ENCODE measurements at places on chromosomes 12 and 14.

- DNase-seq, result no peak
These were observed 274.2 kb downstream of the SUDS3 start for GRCh38 chr12:118650586-118650960.

GRCh38 chr12:93229494-93230325, 148.0 kb upstream of the NUDT4 start:
- no peak for DNase-seq

DNA sequence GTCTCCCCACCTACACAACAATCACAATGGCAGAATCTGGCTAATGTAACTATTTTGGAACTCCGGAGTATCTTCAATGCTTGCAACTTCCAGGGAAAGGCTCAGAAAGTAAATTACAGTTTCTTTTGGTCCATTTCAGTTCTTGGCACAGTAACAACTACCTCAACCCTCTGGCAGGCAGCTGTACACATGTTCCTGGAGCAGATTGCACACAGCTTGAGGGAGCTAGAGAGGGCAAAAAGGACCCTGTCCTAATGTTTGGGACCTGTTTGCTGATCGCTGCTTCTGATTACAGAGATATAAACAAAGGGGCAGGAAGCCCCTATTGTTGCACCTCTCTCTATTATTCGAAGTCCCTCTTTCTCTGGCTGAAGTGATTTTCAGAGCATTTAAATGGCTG, 35.2 kb upstream of the SLC38A1 start:
- no peak for DNase-seq

DNA sequence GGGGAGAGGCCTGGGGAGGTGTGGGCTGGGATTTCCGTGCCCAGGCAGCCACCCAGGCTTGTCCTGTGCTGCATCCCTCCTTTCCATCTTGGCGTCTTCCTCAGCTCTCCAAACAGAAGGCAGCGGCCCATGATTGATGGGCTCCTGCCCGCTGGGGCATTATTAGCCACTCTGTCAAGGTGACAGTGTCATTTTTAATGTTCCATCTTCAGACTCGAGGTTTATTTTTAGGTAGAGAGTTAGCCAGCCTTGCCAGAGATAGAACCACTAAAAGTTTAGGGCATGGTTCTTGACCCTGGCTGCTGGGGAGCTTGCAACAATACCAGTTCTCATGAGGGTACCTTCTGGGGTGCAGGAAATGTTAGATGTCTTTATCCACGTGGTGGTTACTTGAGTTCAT, 90.1 kb downstream of the AACS start:
- no peak for DNase-seq

DNA sequence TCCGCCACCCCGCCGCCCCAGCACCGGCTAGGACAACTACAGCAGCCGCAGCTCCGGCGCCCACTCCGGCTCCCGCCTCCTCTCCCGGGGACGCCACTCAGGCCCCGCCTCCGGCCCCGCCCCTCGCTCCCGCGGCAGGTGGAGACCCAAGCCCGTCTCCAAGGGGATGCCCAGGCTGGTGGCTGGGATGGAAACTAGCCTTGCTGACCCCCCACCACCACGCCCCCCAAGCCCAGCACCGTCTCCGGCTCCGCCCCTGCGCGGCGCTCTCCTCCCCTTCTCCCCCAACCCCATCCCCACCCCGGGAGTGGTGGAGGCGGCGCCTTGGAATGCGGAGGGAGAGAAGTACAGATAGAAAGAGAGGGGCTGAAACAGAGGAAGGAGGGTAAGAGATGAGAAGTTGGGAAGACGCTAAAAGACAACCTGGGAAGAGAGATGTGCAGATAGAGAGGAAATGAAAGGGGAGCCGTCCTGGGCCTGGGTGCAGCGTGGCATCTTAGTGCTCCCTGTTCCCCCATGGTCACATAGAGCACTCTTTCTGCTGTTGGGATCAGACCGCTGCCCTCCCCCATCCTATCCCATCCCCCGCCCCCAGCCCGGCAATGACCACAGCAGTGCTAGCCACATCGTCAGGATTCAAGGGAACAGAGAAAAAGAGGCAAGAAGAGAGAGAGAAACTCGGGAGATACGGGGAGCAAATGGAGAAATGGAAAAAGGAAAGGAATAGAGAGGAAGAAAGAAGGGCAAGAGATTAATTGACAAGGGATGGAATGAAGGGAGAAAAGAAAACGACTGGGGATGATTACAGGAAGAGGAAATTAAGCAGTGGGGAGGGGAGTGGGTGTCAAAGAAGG, at the start of gene ITGA7:
Gene ITGA7 (minus strand): TSS at position 64 of the 854 bp plus-strand sequence. CDS start 222 bp downstream, outside the sequence.
- peak; percentile 52 for DNase-seq

GRCh38 chr12:14399871-14400270, 34.4 kb downstream of the ATF7IP start:
- peak; percentile 45 for DNase-seq

GRCh38 chr12:116958402-116959197, 47.9 kb downstream of the FBXW8 start:
- no peak for DNase-seq

GRCh38 chr12:32104572-32105355, 1.9 kb upstream of the BICD1 start:
- no peak for DNase-seq

DNA sequence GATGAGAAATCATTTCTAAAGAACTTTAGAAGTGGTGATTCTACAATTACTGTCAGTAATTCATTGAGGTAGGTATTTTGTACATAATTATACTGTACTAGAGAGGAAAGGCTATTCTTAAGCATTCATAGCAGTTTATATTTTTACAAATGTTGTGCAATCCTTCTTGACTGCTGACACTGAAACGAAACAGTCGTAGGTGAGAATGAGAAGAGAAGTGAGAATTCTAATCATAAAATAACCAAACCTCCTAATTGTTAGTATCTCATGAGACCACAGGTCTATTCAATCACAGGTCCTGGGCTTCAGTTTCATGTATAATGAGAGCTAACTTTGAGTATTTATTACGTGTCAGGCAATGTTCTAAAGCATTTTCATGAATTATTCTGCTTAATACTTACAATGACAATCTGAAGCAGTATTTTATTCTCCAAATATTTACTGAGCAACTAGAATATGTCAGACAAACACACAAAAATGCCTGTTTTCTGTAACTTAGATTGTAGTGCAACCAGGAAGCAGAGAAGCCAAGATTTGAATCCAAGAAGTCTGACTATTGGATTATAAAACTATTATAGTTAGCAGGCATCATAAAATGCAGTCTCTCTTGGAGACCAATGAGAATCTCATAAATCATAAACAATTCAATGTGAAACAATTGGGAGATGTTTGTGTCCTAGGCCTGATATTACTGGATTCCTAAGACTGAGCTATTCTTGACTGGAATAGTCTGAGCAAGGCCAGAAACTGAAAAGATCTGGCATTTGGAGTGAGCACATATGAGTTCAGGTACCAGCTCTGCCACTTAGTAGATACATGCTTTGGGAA, 24.3 kb downstream of the RERG start:
- DNase-seq, result no peak

GRCh38 chr12:53295891-53296219, 513 bp downstream of the PFDN5 start:
- no peak for DNase-seq

- no peak for DNase-seq
These were observed 39.6 kb downstream of the TEAD4 start for GRCh38 chr12:2998789-2999264.

GRCh38 chr14:75013290-75013689, 10.6 kb downstream of the EIF2B2 start:
- DNase-seq, result no peak

DNA sequence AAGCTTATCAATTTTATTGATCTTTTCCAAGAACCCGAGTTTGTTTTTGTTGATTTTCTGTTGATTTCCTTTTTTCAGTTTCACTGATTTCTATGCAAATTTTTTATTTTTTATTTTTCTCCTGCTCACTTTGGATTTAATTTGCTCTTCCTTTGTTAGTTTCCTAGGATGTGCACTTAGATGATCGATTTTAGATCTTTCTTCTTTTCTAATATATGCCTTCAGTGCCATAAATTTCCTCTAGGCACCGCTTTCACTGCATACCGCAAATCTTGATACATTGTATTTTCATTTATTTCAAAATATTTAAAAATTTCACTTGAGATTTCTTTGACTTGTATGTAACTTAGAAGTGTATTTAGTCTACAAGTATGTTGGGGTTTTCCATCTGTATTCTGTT, 9.5 kb downstream of the TOGARAM1 start:
- DNase-seq, result no peak

GRCh38 chr12:117155278-117156060, 34.8 kb downstream of the FBXO21 start:
- peak; percentile 47 for DNase-seq

DNA sequence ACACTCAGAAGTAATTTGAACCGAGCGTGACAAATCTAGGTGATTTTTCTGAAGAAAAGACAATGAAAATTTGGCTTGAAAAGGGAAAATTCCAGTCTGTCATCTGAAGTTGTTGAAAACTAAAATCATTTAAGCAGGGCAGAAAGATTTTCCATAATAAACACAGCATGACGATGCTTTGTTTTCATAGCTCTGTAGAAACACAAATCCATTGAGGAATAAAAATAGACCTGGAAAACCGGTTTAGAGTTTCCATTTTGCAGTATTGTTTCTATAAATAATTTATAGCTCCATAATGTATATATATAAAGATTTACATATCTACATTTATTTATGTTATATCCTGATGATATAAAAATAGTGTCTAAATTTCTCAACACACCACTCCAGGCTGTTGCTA, 1918.5 kb upstream of the FLRT2 start:
- DNase-seq, result no peak

GRCh38 chr12:49961111-49961922, at the start of gene AQP5:
AQP5 (plus strand) TSS chr12:49961872; CDS start chr12:49962018, 146 bp downstream.
- DNase-seq, result no peak

GRCh38 chr14:101028971-101029667, 125.6 kb upstream of the RTL1 start:
- DNase-seq, result no peak

DNA sequence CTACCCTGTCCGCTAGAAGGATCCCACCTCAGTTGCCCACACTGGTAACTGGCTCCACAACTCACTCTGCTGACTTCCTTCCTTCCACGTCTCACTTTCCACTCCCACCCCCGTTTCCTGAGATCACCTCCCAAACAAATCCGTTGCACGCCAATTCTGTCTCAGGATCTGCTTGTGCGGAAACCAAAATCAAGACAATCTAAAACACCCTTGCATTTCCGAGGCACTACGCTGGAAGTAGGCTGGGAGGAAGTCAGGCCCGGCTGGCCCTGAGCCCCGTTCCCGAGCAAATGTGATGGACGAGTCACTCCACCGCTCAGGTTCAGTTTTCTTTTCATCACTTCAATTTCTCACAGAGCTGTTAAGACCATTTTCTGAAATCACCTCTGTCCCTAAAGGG, 23.1 kb downstream of the ABCB9 start:
- no peak for DNase-seq

DNA sequence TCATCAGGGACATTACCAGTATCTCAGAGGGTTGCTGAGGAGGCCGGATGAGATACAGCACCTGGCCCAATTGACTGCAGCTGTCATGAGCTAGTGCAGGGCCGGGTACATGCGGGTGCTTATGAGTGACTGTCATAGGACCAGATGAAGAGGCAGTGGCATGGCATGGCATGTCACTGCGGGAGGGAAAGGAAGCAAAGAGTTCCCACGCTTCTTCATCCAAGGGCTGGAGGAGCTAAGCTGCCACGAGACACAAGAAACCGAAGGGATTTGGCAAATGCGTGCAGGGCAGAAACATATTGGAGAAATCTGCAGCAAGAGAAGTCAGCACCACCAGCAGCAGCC, 10.7 kb upstream of the GPX2 start:
- no peak for DNase-seq

- DNase-seq, result no peak
These were observed 2.6 kb downstream of the MYF6 start for GRCh38 chr12:80709811-80710726.

- DNase-seq, result peak; percentile 8
These were observed 771 bp upstream of the AVPR1A start for GRCh38 chr12:63151623-63152320.

- DNase-seq, result no peak
These were observed 670 bp upstream of the PSMA3 start for GRCh38 chr14:58243790-58244555.

DNA sequence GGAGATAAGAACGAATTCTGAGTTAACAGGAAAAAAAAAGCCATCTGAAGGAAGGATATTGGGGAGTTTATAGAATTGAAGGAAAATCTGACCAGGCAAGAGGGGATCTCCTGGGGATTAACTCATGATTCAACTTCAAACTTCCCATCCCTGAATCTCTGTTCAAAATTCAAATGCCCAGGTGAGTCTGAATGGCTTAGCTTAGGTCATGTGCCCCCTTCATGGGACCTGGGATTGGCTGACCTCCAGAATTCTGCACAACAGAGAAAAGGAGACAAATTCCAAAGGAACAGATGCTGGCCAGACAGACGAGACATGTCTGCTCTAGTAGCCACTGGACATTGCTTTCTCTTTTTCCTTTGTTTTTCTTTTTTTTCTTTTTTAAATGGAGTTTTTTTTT, 26.2 kb upstream of the TMED10 start:
- no peak for DNase-seq

- DNase-seq, result no peak
These were observed 185.8 kb downstream of the STXBP6 start for GRCh38 chr14:24863968-24864684.

GRCh38 chr12:93868771-93869170, 191.6 kb downstream of the CRADD start:
- no peak for DNase-seq

GRCh38 chr14:96338551-96338950, 24.6 kb downstream of the ATG2B start:
- DNase-seq, result no peak

- no peak for DNase-seq
These were observed 8.2 kb downstream of the DMAC2L start for GRCh38 chr14:50320283-50320682.

- DNase-seq, result no peak
These were observed 105.4 kb downstream of the FUT8 start for GRCh38 chr14:65517635-65518542.

DNA sequence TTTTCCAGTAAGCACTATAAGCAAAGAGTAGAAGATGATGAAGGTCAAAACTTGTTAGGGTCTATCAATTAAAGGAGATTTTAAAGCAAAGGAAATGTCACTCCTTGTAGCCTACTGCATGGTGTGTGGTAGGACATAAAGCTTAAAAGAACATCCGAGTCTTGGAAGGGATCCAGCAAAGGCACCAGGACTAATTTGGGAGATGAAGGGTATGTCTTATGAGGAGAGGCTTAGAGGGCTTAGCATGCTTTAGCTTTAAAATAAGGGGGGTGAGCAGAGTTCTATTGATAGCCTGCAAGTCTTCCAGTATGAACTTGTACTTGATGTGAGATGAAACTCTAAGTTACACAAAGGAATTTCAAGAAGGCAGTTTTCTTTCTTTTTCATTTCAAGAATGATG, 11.8 kb upstream of the MYBPC1 start:
- DNase-seq, result no peak

DNA sequence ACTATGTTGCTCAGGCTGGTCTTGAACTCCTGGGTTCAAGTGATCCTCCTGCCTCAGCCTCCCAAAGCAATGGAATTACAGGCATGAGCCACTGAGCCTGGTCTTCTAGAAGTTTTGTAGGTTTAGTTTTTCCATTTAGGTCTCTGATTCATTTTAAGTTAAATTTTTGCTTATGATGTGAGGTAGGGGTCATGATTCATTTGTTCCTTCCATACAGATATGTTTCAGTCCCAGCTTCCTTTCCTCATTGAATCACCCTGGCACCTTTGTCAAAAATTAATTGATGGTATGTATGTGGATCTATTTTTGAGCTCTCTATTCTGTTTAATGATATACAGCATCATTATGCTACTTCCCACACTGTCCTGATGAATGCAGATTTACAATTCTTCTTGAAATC, 25.6 kb upstream of the CABP1 start:
- no peak for DNase-seq

- DNase-seq, result peak; percentile 69
These were observed 17.9 kb downstream of the SNAPC1 start for GRCh38 chr14:61780125-61780524.

GRCh38 chr14:101070540-101071492, 167.3 kb upstream of the RTL1 start:
- no peak for DNase-seq

All from T-helper 1 cell (primary cell).